Fibroblast of lung (primary cell): ENCODE measurements at places on chromosomes 2 and 18. TPM values are rescaled to one million over a fixed set of nuclear protein-coding genes. Genes with fewer than 3 reads are reported as not detected.

CIB4 gene
- not detected in 2 replicates for total RNA-seq

MRPS5 gene
- 50.8 and 61.1 TPM in 2 replicates for total RNA-seq

ASPRV1 gene
- 0.26 and 0.33 TPM in 2 replicates for total RNA-seq

ATP8B1 gene
- 53.4 and 109 TPM in 2 replicates for total RNA-seq

HMSD gene
- 0.83 TPM in 1 of 2 replicates, not detected in the other for total RNA-seq

COL3A1 gene
- total RNA-seq: 925 and 2,431 TPM in 2 replicates

CENPA gene
- total RNA-seq: 1.8 and 9.7 TPM in 2 replicates

EMX1 gene
- not detected in 2 replicates for total RNA-seq

PAX8 gene
- total RNA-seq: 0.50 and 0.51 TPM in 2 replicates

TMEM150A gene
- 11.8 and 13.2 TPM in 2 replicates for total RNA-seq

SERPINB11 gene
- total RNA-seq: not detected in 2 replicates

PROKR1 gene
- not detected in 2 replicates for total RNA-seq
